ENCODE measurements at places on chromosomes 12 and 14.

GRCh38 chr14:85947461-85948139 is 417.7 kb downstream of the FLRT2 start:
- H3K4me3 ChIP-seq, result no peak overlapping the region
- peaks cover 18% of the 10 kb centered on the region for H3K36me3 ChIP-seq
- no peaks in the 10 kb centered on the region for H3K27me3 ChIP-seq
- DNase-seq, result no peak
- H3K4me1 ChIP-seq, result peaks cover 34% of the 10 kb centered on the region

- no peak overlapping the region for H3K4me3 ChIP-seq
- no peak overlapping the region for H3K27ac ChIP-seq
- no peak for DNase-seq
Observed at GRCh38 chr14:94113908-94114588, 3.5 kb downstream of the IFI27 start.

- H3K27me3 ChIP-seq, result peaks cover 4% of the 10 kb centered on the region
- H3K4me3 ChIP-seq, result no peak overlapping the region
- H3K27ac ChIP-seq, result no peak overlapping the region
Observed at GRCh38 chr12:108995370-108995992, 25.4 kb downstream of the SVOP start.

DNA sequence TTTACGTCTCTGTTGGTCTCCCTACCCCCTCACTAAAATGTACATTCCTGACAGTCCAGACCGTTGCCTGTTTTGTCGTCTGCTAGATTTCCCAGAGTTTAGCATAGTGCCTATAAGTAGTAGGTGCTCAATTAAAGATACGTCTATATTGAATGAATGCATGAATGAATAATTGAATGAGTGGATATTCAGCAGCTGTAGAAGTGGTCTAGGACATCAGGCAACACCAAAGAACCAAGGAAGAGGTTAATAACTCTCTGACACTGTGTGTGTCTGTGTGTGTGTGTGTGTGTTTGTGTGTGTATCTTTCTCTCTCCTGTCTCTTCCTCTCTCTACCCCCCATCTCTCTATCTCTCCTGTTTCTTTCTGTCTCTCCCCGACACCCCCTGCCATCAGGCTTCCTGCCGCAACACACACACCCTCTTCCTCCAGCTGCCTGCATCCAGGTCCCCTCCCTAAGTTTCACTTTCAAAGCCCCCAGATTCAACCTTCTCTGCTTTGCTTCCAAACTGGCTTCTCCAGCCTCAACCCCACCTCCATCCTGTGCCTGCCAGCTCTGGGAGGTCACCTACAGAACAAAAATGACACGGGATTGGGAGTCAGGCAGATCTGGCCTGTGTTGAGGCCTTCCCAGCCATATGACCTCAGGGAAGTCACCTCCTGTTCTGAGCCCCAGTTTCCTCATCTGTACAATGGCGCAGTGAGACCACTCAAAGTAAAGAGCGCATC is 119.9 kb upstream of the NCOR2 start:
- H3K4me1 ChIP-seq, result peaks cover 15% of the 10 kb centered on the region
- peak overlapping the region; percentile 68 for H3K4me3 ChIP-seq
- H3K27ac ChIP-seq, result peak overlapping the region; percentile 78

- peak overlapping the region; percentile 94 for H3K4me3 ChIP-seq
- H3K27ac ChIP-seq, result peak overlapping the region; percentile 97
- H3K36me3 ChIP-seq, result peaks cover 57% of the 10 kb centered on the region
- peaks cover 91% of the 10 kb centered on the region for H3K4me1 ChIP-seq
- DNase-seq, result peak; percentile 84
Observed at GRCh38 chr12:6959058-6959804, 8.1 kb downstream of the PTPN6 start.

- H3K27ac ChIP-seq, result no peak overlapping the region
- peaks cover 9% of the 10 kb centered on the region for H3K4me1 ChIP-seq
- peaks cover 13% of the 10 kb centered on the region for H3K27me3 ChIP-seq
- DNase-seq, result no peak
- no peak overlapping the region for H3K4me3 ChIP-seq
Observed at GRCh38 chr14:24343795-24344660, 4.2 kb upstream of the RIPK3 start.
